ENCODE measurements at places on chromosomes 12 and 14.

DNA sequence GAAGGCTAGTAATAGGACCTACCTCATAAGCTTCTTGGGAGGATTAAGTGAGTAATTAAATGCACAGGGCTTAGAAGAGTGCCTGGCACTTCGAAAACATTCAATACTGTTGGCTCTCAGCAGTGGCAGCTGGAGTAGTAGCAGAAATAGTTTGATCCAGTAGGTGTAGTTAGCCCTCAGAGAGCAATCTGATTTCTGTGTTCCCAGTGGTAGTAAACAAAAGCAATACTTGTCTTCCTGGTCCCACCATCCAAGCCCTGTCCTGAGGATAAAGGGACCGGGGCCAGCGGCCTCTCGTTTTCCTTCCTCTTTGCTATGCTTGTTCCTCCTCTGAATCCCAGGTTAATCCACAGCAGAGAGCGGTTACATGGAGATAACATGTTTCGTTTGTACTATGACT lies 131.6 kb downstream of the SAMD4A start:
- no peak for DNase-seq

DNA sequence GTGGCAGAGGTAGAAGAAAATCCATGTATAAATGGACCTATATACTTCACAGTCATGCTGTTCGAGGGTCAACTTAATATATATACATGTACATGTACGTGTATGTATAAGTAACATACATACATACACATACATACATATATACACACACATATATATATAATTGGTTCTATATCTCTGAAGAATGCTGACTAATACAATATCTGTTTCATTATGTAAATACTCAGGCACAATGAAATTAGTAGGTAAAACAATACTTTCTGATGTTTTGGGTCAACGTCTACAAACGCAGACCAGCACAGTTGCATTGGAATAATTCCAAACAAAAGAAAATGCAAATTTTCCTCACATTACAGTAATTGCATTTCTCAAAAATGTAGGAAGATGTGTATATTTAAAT lies 202.7 kb upstream of the DAAM1 start:
- DNase-seq, result no peak

DNA sequence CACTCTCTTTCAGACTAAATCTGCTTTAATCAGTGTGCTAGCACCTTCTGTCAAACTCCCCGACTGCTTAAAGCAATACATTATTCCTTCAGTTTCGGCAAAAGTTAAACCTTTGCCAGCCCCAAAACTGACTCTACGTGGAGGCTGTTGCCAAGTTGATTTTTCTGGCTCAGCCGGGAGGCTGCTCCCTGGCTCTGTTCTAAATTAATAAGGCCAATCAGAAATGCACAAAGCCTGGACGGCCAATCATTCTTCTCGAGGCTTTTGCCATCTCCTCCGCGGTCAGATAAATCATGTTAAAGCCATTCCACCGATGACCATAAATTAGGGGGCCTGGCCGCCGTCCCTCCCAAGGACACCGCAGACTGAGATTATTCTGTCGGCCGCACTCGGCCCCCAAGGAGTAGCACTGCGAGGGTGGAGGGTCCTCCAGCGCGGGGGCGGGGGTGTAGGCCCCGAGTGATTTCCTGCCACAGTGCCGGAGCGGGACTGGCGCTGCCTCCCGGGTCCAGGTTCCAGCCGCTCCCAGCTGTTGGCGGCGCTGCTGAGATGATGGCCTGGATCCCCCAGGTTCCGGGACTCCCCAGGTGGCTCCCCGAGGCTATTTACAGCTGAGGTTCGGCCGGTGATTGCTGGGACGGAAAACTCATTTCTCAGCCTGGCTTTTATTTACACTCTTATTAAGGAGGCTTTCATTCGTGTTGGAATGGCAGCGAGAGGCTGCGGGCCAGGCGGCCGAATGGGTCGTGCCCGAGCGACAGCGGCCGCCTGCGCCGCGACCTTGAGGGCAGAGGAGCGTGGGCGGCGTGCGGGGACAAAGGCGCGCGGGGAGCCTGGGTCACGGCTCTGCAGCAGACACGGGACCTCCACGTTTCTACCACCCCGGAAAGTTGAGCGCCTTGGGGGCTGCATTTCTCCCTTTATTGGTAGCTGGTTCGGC lies 165.1 kb downstream of the MON2 start:
- no peak for DNase-seq

DNA sequence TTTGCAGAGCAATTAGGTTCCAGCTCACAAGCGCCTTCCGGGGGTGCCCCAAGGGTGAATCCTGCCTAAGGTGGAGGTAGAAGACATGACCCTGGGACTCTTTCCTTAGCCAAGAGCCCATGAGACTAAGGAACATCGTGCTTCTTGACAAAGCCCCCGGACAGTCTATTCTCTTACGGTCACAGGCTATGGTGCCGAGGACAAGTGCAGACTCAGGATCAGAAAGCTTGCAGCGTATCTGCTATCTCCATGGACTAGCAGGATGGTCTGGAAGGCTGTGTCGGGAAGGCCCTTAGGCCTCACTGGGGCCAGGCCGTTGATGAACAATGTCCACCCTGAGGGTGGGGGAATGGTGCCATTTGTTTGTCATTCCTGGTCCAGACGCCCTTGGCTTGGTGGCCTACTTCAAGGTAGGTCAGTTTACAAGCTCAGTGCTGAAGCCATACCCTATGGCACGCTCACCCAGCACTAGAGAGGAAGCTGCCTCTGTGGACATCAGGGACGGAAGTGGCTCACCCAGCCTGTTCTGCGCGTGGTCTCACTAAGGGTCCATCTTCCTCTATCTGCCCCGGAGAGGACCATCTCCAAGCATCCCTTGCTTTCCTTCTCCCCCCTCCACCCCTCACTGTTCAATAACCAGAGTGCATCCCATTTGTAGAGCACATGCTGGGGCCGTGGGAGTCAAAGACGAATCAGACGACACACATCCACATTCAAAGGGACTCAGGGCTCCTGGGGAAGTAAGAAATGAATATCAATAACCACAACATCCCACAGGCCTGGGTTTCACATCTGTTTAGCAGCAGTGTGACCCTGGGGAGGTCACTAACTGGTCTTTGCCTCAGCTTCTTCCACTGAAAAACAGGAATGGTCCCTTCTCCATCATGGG lies 45.0 kb upstream of the IQSEC3 start:
- DNase-seq, result no peak

DNA sequence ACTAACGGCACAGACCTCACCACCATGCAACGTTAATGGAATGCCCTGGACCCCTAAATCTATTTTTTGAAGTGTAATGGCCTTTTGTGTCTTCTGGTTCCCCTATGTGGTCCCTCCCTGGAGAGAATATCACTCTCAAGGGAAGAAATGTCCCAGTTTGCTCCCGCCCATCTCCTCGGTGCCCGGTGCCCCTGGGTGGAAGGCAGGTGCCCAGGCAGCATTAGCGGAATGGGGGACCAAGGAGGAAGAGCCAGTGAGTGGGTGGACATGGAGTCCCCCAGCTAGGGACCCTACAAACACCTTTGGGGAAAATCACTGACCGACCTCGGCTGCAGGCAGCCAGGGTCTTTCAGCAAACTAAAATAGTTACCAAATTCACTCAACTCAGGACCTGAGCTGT lies 212.1 kb upstream of the RTL1 start:
- no peak for DNase-seq

DNA sequence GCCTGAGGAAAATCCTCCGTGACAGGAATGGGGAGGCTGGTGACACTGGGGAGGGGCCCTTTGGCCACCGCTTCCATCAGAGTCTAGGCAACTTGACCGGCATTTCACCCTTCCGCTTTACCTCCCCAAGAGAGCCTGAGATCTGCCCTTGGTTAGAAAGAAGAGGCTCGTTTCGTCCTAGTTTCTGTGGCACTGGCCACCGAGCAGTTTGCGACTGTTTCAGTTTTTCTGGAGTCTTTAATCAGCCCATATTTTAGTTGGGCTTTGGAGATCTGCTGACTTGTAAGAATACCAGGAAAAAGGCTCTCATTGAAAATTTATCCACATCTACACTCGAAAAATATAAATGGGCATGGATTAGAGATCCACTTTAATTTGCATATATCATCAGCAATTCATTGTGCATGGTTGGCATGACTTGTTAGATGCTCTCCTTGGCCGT lies 414 bp upstream of the ANKS1B start:
- DNase-seq, result no peak

DNA sequence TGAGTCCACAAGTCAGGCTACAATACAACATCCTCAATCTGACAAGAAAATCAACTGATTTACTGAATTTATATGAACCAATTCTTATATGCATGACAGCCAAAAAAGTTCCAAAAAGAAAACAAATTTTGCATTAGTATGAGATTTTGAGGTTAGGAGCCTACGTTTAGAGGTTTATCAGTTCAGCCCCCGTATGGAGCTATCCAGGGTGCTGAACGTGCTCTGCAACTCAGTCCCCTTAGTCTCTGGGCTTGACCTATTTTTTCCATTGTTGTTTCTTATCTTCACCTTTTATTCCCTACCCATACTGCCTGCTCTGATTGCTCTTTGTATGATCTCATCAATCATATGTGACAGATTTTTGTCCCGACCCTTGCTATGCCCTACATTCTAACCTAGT lies 693.0 kb downstream of the NRXN3 start:
- DNase-seq, result no peak

GRCh38 chr12:112803620-112804282 lies 12.2 kb downstream of the RPH3A start:
- no peak for DNase-seq

DNA sequence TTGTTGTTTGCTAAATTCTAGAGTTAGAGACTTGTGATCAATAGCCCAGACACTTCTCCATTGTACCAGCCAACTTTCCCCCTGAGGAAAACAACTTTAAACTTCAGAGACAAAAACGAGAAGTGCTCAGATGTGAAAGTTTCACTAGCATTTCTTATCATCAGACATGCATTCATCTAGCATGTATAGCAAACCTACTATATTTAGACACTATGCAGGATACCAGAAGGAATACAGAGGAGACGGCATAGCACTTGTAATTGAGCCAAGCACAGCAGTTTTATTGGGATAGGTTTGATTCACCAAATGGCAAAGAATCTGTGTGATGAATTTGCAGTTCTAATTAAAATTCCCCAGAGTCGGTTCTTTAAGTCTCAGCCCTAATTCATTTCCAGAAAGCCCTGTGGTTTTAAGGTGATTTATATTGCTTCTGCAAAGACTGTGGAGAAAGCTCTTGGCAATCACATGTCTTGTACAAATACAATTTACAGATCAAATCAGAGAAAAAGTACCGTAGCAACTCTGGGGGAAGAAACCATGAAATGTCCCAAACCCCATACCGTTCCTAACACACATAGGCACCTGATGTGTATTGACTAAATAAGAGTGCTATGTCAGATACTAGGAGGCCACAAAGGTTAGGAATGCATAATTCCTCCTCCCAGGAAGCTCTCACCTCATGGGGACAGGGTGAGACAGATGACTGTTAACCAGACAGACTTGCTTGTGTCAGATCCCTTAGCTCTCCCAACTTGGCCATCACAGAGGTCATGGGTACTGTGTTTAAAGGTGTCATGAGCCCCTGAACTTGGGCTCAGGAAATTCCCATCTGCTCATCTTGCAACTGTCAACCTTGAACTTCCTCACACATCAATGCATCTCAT lies 69.6 kb upstream of the KRAS start:
- no peak for DNase-seq

DNA sequence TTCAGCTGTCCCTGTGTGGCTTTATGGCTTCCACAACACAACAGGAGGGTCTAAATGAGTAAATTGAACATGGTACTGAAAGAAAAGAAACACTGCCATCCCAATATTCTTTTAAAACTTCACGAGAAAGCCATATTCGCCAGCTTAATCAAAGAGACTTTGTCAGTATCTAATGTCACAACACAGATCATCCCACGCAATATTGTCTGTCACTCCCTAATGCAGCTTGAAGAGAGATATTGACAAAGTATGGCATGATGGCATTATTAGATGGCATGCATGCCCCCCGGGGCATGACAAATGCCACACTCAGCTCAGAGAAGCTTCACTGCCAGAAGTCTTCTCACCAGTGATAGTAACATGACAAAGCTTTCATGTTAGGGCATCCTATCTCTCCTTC lies 197.8 kb downstream of the TTC8 start:
- DNase-seq, result no peak

DNA sequence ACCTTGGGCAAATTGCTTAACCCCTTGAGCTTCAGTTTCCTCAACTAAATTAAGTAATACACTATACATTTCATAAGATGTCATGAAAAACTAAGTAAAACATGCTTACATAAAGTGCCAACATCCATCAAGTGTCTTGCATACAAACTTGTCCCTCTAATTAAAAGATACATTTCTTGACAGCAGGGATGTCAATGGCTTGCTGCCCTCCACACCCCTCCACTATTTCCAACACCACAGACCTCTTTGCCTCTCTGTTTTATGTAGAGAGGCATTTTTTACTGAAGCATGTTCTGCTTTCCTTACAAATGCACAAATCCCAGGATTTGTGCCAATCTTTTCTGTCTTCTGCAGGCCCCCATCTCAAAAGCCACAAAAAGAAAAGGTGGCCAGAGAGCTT lies 89.0 kb upstream of the HOXC13 start:
- DNase-seq, result no peak

- DNase-seq, result no peak
These were observed 183.9 kb upstream of the SOX5 start for GRCh38 chr12:24133384-24133783.

DNA sequence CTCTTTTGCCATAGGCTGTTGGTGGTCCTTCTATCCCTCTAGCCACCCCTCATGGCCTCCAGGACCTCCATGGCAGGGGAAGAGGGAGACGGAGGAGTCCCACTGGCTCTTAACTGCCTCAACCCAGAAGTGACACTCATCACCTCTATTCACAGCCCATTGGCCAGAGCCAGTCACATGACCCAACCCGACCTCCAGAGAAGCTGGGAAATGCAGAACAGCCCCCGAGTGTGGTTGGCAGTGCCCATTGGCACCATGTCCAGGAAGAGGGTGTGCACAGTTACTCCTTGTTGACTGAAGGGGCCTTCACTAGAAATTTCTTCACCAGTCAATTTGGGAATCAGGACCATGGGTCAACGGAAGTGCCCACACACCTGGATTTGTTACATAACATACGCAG lies 17.0 kb upstream of the BCL11B start:
- no peak for DNase-seq

DNA sequence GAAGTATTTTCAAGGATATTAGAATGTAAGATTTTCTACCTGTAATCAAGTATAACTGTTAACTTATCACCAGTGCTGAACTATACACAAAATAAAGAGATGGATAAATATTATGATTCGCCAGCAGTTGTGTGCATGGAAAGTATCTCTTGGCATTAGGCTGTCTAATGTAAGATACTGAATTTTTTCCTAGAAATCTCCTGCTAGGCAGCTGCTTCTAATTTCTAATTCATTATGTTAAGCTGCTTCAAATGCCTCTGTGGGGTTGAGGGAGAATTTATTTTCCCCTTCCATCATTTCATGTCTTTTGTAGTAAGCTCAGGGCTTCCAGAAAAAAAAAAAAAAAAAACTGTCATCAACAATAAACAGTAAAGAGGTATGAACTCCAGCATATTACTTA lies 516.0 kb downstream of the DIO2 start:
- no peak for DNase-seq

Measured in stimulated activated CD8-positive, alpha-beta memory T cell treated with anti-CD3 and anti-CD28 coated beads, Interleukin-4, amount 100 ng/mL, for 24 hours (primary cell).